ENCODE measurements at places on chromosomes 4 and X.

GRCh38 chrX:115390078-115390477, 100.6 kb downstream of the LUZP4 start:
- no peak for DNase-seq

- DNase-seq = no peak
Measured at GRCh38 chr4:31678356-31678755, 958.2 kb downstream of the PCDH7 start.

DNA sequence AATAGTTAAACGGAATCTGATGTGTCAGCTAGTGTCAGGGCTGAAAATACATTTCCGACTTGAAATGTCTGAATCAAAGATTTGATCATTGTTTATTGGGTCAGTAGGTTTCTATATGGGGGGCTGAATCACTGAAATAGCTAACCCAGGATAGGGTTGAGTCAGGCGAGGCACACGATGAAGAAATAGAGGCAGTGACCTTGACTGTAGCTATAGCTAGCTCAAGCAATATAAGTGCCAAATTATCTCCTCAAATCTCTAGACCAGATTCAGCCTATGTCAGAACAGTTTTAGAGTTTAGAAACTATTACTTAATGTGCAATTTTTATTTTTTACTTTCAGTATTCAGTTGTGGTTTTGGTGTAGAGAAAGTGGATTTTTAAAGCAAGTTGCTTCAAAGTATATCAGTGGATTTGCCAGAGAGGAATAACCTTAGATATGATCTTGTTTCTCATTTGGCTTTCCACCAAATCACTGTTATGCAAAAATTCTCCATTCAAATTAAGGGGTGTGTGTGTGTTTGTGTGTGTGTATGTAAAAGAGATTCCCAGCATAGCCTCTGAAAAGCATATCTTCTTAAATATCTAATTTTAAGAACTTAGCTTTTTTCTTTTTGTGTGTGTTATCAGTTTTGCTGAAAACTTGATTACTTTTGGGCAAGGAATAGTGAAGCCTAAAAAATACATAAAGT, 100.3 kb upstream of the RPL34 start:
- no peak for DNase-seq

- DNase-seq = no peak
Measured at GRCh38 chr4:33149658-33150524, 2429.7 kb downstream of the PCDH7 start.

Data from brain microvascular endothelial cell (primary cell).